Activated T-helper 17 cell treated with anti-CD3 and anti-CD28 coated beads, Interleukin-2, amount 50 U/mL, for 72 hours (primary cell): ENCODE measurements at places on chromosomes 2 and 18.

DNA sequence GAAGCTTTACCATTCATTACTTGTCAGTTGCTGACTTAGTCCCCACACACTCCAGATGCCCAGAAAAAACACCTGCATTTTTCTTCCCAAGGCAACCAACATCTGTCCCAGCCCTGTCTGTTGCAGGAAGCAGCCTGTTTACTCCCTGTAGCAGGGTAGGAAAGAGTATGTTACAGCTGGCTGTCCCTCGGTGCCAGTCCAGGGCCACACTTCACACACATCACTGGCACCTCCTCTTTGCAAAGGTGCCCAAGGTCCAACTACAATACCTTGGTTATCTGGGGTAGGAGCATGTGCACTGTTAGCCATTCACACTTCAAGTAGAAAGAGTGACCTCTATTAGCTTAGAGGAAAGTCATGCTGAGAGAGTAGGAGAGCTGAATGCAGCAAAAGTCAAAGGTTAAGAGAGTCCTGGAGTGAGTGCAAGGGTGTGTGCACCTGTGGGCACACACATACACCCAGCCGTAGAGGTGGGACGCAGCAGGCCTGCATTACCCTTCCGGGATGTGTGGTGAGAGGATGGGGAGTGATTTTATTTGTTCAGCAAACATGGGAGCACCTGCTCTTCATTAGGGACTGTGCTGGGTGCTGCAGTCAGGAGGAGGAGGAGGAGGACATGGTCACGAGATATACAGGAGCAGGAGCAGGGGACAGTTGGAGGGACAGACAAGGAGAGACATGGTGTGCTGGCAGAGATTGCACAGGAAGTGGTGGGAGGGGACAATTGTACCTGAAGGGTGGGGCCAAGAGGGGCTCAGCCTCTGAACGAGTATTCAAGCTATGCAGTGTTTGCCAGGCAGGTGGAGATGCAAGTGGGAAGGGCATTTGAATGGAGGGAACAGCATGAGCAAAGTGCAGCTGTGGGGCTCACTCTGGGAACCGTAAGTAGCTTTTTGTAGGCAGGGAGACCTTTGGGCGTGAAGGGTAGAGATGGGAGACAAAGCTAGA is 69.8 kb downstream of the TSN start:
- ATAC-seq, result no peak
- H3K4me3 ChIP-seq, result no peak overlapping the region
- peaks cover 4% of the 10 kb centered on the region for H3K27me3 ChIP-seq
- H3K27ac ChIP-seq, result no peak overlapping the region

DNA sequence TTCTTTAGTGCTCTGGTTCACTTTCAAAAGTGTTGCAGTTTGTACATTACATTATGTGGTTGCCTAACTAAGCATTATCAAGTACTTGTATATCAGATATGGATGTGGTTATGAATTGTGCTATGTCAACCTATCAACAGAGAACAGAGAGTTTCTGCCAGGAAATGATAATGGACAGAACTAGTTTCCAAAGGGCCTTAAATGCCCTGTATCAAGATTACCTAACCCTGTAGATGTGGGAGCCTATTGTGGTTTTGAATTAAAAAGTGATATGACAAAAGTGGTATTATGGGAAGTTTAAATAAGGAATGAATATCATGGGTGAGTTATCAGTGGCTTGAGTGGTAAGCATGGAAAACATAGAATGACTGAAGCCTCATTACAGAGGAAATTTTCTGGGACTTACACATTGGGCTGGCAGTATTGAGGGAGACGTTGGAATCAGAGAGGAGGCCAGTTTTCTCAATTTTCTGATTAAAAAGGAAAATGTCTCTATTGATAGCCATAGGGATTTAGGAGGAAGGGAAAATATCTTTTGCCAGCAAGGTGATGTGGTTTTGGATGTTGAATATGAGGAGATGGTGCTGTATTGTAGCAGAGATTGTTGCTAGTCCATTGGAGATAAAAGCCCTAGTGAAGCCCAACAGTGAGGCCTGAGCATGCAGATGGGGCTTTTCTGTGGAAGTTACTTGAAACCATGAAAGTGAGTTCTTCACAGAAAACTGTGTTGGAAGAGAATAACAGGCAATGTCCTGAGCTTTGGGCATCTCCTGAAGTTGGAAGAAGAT is 140.7 kb downstream of the TTC27 start:
- H3K4me3 ChIP-seq, result no peak overlapping the region
- ATAC-seq, result no peak
- peaks cover 28% of the 10 kb centered on the region for H3K36me3 ChIP-seq
- no peaks in the 10 kb centered on the region for H3K27me3 ChIP-seq

DNA sequence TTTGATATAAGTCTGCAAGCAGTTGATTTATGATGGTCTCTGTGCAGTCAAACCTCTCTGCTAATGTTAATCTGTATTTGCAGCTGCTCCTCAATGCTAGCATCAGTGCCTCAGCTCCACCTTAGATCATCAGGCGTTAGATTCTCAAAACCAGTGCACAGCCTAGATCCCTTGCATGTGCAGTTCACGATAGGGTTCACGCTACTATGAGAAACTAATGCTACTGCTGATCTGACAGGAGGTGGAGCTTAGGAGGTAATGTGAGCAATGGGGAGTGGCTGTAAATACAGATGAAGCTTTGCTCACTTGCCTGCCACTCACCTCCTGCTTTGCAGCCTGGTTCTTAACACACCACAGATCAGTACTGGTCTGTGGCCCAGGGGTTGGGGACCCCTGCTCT is 18.4 kb downstream of the RBKS start:
- ATAC-seq, result no peak
- no peaks in the 10 kb centered on the region for H3K27me3 ChIP-seq
- H3K4me3 ChIP-seq, result no peak overlapping the region
- no peaks in the 10 kb centered on the region for H3K36me3 ChIP-seq
- peaks cover 4% of the 10 kb centered on the region for H3K4me1 ChIP-seq

DNA sequence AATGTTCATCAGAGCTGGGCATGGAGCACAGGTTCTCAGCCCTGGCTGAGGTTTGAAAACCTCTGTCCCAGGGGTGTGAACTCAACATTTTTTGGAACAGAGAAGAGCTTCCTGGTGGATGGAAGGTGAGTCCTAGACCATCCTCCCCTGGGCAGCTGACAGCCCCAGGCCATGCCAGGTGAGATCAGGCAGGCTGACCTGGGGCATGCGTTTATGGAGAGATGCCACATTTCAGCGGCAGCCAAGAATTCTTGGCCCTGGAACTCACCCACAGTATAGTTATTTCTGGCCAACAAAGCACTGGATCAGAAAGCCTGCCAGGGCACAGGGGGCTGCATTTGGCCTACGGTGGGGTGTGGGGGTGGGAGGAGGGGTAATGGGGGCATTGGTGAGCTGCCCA is 83.8 kb downstream of the EDAR start:
- H3K27ac ChIP-seq, result no peak overlapping the region
- H3K4me1 ChIP-seq, result no peaks in the 10 kb centered on the region
- H3K4me3 ChIP-seq, result no peak overlapping the region
- no peak for ATAC-seq

DNA sequence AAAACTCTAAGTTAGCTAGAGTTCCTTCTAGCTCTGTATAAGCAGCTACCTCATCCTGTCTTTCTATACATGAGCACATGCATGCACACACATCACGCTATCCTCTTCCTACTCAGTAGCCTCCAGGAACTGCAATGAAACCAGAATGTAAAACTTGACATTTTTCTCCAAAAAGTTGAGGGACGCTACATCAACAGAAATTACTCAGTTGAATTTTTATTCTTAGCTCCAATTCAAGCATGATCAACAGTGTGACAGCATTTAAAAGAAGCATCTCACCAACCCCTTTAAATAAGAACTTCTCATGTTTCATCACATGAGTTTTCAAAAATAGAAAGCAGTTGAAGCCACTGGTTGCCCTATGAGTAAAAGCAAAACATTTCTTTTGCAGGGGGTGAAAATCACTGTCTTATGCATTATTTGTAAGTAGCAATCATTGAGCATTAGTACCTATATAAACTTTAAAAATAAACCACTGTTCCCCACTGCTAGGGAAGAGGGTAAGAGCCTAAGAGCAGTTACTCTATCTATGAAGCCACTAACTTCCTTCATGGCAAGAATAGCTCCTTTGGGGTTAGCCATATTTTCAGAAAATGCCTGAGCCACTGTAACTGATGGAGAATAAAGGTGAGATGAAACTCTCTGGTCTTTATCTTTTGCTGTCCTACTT is 77.9 kb upstream of the ARL5A start:
- no peaks in the 10 kb centered on the region for H3K36me3 ChIP-seq
- H3K27me3 ChIP-seq, result no peaks in the 10 kb centered on the region
- ATAC-seq, result peak; percentile 47
- no peak overlapping the region for H3K27ac ChIP-seq
- no peak overlapping the region for H3K4me3 ChIP-seq

- no peaks in the 10 kb centered on the region for H3K4me1 ChIP-seq
- no peak overlapping the region for H3K4me3 ChIP-seq
- H3K27ac ChIP-seq, result no peak overlapping the region
- no peaks in the 10 kb centered on the region for H3K36me3 ChIP-seq
- no peak for ATAC-seq
Observed at GRCh38 chr2:37809931-37810570, 115.0 kb upstream of the RMDN2 start.

DNA sequence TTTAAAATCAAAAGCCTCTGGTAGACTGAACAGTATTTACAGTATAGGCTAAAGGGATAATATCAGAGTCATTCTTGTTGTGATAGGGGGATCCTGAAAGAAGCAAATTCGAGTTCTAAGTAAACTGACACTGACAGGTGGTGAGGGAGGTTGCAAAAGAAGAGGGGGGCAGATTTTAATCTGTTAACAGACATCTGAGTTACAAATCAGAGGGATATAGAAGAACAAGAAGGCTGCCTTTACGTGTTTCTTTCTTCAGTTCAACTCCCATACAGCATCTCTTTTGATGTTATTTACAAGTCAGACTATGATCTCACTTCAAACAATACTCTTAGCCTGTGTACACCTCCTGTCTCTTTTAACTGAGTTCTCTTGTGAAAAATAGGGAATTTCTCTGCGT is 16.3 kb upstream of the ITGA4 start:
- H3K27ac ChIP-seq, result no peak overlapping the region
- peaks cover 5% of the 10 kb centered on the region for H3K4me1 ChIP-seq
- no peaks in the 10 kb centered on the region for H3K27me3 ChIP-seq
- ATAC-seq, result no peak
- H3K36me3 ChIP-seq, result no peaks in the 10 kb centered on the region

DNA sequence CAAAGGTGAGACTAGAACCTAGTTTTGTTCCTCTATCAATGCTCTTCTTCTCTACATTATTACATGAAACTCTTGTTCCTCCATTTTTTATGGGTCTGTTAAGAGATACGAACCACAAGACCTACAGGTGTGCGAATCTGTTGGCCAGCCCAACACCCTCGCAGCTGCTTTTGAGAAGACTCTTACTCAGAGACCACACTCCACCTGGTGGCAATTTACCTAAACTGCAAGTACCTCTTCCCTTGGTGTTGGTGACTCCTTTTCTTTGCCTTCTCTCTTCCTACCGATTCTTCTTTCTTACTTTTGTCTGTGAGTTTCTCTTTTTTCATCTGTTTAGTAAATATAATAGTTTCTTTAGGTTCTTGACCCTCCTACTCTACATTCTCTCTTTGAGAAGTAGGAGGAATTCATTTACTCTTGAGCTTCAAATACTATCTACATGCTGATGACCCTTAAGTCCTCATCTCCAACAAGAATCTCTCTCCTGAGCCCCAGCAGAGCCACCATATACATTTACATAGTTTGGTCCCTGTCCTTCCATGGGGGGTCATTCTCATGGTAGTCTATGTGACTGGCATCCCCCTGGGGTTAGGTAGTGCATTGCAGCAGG is 81.8 kb upstream of the GAREM1 start:
- H3K4me1 ChIP-seq, result no peaks in the 10 kb centered on the region
- H3K27ac ChIP-seq, result no peak overlapping the region
- no peaks in the 10 kb centered on the region for H3K36me3 ChIP-seq
- H3K27me3 ChIP-seq, result peaks cover 13% of the 10 kb centered on the region
- H3K4me3 ChIP-seq, result no peak overlapping the region

- no peak overlapping the region for H3K27ac ChIP-seq
- no peaks in the 10 kb centered on the region for H3K36me3 ChIP-seq
- peaks cover 12% of the 10 kb centered on the region for H3K27me3 ChIP-seq
- no peak overlapping the region for H3K4me3 ChIP-seq
- ATAC-seq, result no peak
Observed at GRCh38 chr18:78716022-78716421, 263.6 kb upstream of the SALL3 start.

DNA sequence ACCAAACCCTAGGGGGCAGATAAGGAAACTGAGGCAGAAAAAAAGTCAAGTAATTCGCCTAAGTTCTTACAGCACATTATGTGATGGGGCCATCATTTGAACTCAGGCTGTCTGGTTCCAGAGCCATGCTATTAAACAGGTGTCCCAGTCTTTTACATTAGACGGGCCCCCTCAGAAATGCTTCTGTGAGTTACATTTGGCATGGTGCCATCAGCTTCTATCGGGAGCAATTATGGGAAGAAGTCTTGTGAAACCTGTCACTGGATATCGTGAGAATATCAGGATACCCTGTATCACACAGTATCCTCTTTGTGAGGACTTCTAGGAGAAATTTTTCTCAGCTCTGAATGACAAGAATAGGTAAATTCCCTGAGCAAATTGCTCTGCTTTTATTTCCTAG is 143.7 kb upstream of the NOSTRIN start:
- no peaks in the 10 kb centered on the region for H3K36me3 ChIP-seq
- no peak overlapping the region for H3K27ac ChIP-seq
- no peak for ATAC-seq
- no peak overlapping the region for H3K4me3 ChIP-seq
- H3K4me1 ChIP-seq, result no peaks in the 10 kb centered on the region
- H3K27me3 ChIP-seq, result no peaks in the 10 kb centered on the region

DNA sequence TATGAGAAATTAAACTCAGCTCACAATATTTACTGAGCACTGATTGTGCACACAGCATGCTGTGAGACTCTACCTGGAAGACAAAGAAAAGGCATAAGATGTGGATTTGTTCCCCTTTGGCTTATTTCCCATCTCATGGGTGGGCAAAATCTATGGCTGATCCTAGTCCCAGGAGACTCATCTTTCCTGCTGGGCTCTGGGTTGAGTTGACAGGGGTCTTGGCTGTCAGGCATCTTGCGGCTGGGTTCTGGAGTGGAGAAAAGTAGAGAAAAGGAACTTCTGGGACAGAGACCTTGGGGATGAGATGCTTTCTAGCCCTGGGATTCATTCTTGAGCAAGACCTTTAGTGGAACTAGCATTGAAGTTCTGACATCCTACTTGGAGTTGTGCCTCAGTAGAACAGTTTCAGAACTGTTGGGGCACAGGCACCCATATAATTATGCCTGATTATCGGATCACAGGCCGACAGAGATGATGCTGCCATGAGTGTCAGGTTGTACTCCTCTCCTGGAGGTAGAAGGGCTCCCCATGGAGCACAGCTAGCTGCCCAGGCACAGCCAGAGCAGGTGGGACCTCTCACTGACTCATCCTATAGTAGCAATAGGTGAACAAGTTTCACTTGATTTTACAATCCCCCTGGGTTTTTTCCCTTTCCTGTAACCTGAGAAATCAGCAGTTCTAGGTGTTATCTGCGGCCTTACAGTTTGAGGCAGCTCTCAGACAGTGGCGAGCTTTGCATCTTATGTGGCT is 260.9 kb downstream of the CYRIA start:
- no peaks in the 10 kb centered on the region for H3K36me3 ChIP-seq
- ATAC-seq, result no peak
- no peak overlapping the region for H3K27ac ChIP-seq
- H3K27me3 ChIP-seq, result no peaks in the 10 kb centered on the region
- H3K4me1 ChIP-seq, result no peaks in the 10 kb centered on the region

- H3K4me3 ChIP-seq, result no peak overlapping the region
- H3K36me3 ChIP-seq, result no peaks in the 10 kb centered on the region
- no peak overlapping the region for H3K27ac ChIP-seq
- H3K27me3 ChIP-seq, result no peaks in the 10 kb centered on the region
- ATAC-seq, result no peak
- H3K4me1 ChIP-seq, result peaks cover 4% of the 10 kb centered on the region
Observed at GRCh38 chr2:46653539-46653938, 174.2 kb downstream of the TMEM247 start.
